Stimulated activated CD8-positive, alpha-beta memory T cell treated with anti-CD3 and anti-CD28 coated beads, Interleukin-7, amount 100 ng/mL, for 48 hours (primary cell): ENCODE measurements at places on chromosomes 13 and 19.
A peak's percentile ranks its signal among the peaks of the same experiment; 100 is the strongest.

- peak; percentile 41 for DNase-seq
These were observed 4.0 kb downstream of the EBI3 start for GRCh38 chr19:4233282-4233853.

GRCh38 chr19:19866611-19867248, 1.0 kb downstream of the ZNF253 start:
- DNase-seq: peak; percentile 32

DNA sequence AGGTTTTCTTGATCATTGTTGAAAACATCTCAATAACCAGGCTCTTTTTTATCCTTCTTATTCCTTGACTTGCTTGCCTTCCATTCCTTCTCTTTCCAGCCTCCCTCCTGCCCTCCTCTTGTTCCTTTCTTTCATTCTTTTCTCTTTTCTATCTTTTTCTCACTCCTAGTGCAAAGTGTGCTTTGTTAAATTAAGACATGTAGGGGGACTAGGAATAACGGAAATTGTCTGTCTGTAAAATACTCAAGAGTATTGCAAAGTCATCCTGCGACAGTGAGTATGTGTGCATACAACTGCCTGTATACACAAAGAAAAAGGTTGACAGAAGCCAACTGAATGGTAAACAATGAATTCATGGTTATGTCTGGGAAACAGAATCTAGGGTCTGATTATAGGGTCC, 70.1 kb downstream of the LRRC63 start:
- no peak for DNase-seq

GRCh38 chr19:10601999-10602329, 14.9 kb upstream of the AP1M2 start:
- DNase-seq: no peak

DNA sequence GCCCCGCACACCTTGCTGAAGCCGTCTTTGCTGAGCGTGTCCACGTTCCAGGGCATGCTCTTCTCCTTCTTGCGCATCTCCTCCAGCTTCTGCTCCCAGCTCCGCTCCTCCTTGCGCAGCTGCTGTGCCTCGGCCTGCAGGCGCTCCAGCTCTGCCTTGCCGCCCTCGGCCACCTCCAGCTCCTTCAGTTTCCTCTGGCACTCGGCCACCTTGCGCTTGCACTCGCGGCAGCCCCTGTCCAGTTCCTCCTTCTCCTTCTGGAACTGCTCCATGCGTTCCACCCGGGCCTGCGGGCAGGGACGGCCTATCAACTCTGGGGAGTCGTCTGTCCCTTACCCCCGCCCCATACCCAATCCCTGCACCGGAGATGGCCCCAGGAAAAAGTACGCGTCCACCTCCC, 7.4 kb downstream of the CDC37 start:
- no peak for DNase-seq

DNA sequence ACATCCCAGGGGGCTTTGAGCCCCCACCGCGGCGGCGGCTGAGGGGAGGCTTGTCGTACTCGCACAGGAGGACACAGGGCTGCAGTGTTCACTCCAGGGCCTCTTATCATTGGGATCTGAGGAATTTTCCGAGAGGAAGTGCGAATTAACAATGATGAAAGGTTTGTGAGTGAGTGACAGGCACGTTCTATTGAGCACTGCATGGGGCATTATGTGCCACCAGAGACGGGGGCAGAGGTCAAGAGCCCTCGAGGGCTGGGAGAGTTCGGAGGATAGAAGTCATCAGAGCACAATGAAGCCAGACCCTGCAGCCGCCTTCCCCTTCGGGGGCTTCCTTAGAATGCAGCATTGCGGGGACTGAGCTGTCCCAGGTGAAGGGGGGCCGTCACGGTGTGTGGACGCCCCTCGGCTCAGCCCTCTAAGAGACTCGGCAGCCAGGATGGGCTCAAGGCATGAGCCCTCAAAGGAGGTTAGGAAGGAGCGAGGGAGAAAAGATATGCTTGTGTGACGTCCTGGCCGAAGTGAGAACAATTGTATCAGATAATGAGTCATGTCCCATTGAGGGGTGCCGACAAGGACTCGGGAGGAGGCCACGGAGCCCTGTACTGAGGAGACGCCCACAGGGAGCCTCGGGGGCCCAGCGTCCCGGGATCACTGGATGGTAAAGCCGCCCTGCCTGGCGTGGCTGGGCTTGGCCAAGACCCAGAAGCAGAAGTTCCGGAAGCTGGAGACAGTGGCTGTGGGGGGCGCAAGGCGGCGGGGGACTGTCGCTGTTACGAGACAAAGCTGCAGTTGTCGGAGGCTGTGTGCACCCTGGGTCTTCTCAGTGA, 53.9 kb downstream of the MCF2L start:
- DNase-seq: no peak

DNA sequence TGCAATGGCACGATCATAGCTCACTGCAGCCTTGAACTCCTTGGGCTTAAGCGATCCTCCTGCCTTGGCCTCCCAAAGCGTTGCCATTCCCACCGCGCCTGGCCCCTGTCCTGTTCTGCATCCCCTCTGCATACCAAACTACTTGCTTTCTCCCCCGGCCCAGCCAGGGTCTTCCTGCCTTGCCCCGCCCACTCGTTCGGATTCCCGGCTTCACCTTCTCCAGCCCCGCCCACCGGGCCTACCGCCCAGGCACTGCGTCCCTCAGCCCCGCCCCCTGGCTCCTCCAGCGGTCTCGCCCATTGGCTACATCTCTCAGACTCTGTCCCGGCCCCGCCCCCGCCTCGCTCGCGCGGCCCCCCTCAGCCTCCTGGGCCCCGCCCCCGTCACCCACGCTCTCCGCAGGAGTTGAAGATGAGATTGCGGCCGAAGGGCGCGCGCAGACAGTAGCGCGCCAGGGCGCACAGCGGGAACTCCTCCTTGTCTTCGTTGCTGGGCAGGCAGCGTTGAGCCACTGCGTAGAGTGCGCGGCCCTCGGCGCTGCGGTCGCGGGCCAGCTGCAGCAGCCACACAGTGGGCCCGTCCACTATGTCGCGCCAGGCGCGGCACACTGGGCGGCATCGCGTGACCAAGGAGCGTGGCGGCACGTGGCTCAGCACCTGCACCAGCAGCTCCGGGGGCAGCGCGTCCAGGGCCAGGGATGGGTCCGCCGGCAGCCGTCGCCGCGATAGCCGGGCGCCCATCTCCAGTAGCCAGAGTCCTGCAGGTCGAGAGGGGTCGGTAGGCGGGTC, 19.0 kb downstream of the MRPS12 start:
- peak; percentile 92 for DNase-seq

- DNase-seq: no peak
These were observed 173.8 kb downstream of the KDM4B start for GRCh38 chr19:5142725-5143097.

DNA sequence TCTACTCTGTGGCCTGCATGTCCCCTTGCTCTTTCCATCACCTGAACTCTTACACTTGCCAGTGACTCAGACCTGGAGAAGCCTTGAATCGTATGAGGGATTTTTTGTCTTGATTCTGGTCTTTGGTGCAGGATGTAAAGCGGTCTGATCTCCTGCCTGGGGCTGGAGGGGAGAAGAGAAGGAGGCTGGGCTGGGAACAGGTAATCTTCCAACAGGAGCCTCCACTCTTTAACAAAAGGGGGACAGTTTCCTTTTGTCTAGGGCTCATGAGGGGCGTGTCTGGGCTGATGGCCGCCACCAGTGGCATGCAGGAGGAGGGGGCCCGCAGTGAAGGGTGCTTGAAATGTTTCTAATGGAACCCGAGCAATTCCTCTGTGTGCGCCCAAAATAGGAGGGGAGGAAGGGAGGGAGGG, 24.7 kb downstream of the NFIX start:
- no peak for DNase-seq

GRCh38 chr13:47334173-47334572, 437.3 kb upstream of the HTR2A start:
- DNase-seq: no peak

- no peak for DNase-seq
These were observed 22.2 kb downstream of the ZNF175 start for GRCh38 chr19:51593138-51593890.

GRCh38 chr13:98214008-98214643, 37.1 kb upstream of the RNF113B start:
- no peak for DNase-seq

DNA sequence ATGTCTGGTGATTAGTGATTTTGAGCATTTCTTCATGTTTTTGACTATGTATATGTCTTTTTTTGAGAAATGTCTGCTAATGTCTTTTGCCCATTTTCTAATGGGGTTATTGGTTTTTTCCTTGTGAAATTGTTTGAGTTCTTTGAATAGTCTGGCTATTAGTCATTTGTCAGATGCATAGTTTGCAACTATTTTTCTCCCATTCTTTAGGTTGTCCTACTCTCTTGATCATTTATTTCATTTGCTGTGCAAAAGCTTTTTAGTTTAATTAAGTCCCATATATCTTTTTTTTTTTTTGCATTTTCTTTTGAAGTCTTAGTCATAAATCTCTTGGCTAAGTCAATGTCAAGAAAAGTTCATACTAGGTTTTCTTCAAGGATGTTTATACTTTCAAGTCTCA, 449.8 kb downstream of the DACH1 start:
- no peak for DNase-seq

GRCh38 chr13:46143184-46143701, 38.4 kb upstream of the CPB2 start:
- no peak for DNase-seq

- DNase-seq: no peak
These were observed 11.7 kb upstream of the PROZ start for GRCh38 chr13:113146750-113147149.

- no peak for DNase-seq
These were observed 53.1 kb downstream of the UGGT2 start for GRCh38 chr13:96000069-96000468.

DNA sequence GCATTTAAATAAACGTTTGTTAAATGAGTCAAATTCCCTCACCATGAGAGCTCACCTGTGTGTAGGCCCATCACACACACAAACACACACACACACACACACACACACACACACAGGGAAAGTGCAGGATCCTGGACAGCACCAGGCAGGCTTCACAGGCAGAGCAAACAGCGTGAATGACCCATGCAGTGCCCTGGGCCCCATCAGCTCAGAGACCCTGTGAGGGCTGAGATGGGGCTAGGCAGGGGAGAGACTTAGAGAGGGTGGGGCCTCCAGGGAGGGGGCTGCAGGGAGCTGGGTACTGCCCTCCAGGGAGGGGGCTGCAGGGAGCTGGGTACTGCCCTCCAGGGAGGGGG, 8.5 kb upstream of the CEACAM5 start:
- DNase-seq: no peak

GRCh38 chr13:94703271-94703670, 9.1 kb downstream of the SOX21 start:
- DNase-seq: no peak

- DNase-seq: no peak
These were observed 3.0 kb downstream of the OBI1 start for GRCh38 chr13:78655906-78656305.

GRCh38 chr19:13016628-13017305, 21.5 kb downstream of the NFIX start:
- DNase-seq: no peak

DNA sequence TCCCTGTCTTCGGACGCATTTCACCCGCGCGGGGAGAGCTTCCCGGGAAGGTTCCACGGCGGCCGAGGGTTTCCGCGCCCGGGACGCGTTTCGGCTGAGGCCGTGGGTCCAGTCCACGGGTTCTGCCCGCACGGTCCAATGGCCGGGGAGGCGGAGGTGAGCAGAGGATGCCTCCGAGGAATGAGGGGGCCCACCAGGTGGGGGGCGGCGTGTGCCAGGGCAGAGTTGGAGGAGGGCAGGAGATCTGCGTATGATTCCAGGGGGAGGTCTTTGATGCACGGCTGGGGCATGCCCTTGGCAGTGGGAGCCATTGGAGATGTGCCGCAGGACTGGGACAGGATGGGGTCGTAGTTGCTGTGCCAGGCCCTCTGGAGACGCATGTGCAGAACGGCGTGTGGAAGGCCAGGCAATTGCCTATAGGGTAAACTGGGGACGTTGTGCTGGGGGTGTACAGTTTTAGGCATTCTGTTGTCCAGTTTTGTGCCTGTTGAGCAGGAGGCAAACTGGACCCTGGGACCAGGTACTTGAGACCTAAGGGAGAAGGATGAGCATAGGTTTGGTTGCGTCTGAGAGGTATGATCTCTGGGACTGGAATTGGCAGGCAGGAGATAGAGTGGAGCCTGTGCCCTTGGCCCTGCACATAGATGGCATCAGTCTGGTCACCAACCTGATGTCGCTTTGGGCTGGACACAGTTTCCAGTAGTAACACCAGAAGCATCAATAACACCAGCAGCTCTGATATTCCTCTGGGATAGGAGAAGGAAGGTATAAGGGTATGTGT, 751 bp downstream of the ZNF584 start:
- no peak for DNase-seq

- DNase-seq: no peak
These were observed 72.1 kb downstream of the SLC7A1 start for GRCh38 chr13:29523199-29523961.

GRCh38 chr13:109821103-109821502, 34.7 kb upstream of the IRS2 start:
- DNase-seq: no peak

GRCh38 chr13:112012016-112012704, 54.8 kb upstream of the SOX1 start:
- DNase-seq: no peak

- DNase-seq: no peak
These were observed 573 bp upstream of the ZNF614 start for GRCh38 chr19:52028780-52029123.

DNA sequence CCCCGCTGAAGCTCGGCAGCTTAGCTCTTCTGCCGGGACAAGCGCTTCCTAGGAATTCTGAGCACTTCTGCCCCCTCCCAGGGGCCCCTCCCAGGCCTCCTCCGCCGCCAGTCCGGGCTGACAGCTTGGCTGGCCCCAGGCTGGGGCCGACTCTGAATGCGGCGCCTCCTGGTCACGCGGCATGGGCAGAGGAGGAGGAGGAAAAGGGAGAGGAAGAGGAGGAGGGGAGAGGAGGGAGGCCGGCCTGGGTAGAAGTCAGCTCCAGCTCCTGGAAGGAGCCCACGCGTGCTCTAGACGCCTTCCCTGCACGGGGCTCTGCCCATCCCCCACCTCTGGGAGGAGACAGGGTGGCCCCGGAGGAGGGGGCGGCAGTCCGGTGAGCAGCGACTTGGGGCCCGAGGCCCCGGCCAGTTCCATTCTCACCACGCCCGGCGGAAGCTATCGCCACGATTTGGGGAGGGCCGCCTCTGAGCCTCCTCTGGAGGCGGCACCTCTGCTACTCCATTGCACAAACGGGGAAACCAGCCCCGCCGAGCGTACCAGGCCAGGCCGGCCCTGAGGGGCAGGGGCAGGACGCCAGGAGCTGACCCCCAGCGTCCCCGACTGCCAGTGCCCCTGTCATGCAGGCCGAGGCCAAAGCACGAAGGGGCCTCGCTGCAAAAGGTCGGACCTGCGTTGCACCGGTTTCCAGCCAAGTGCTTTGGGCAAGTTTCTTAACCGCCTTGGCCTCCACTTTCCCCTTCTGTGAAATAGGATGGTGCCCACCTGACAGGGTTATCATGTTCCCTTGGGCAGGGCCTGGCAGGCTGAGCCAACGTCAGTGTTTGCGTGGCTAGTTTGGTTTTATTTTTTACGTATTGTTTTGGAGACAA, 31.6 kb downstream of the CCNE1 start:
- no peak for DNase-seq

- no peak for DNase-seq
These were observed 378.4 kb downstream of the KCNRG start for GRCh38 chr13:50393628-50394027.
